ENCODE measurements at places on chromosomes 16 and 17.

GRCh38 chr17:56521414-56522141, 71.9 kb upstream of the NOG start:
- no peak for DNase-seq

GRCh38 chr16:73016488-73016830, 31.5 kb downstream of the ZFHX3 start:
- no peak for DNase-seq

DNA sequence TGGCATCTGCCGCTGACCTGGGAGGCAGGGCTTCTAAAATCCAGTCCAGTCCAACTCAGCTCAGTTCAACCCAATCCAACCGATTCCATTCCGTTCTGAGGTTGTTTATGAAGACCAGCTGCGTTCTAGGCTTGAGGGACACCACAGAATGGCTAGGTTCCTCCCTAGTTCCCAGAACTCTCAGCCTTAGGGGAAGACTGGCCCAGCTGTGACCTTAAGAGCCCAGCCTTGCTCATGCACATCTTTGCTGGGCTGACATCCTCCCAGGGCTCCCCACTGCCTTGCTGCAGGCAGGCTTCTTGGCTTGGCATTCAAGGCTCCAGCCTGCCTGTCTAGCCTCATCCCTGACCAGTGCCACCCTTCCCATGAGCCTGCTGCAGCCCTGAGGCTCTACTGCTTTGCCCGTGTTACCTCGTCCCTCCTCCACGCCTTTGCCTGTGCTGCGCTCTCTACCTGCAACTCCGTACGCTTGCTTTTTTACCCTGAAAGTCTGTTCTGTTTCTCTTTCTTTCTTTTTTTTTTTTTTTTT, 7.9 kb downstream of the SLC12A3 start:
- no peak for DNase-seq

DNA sequence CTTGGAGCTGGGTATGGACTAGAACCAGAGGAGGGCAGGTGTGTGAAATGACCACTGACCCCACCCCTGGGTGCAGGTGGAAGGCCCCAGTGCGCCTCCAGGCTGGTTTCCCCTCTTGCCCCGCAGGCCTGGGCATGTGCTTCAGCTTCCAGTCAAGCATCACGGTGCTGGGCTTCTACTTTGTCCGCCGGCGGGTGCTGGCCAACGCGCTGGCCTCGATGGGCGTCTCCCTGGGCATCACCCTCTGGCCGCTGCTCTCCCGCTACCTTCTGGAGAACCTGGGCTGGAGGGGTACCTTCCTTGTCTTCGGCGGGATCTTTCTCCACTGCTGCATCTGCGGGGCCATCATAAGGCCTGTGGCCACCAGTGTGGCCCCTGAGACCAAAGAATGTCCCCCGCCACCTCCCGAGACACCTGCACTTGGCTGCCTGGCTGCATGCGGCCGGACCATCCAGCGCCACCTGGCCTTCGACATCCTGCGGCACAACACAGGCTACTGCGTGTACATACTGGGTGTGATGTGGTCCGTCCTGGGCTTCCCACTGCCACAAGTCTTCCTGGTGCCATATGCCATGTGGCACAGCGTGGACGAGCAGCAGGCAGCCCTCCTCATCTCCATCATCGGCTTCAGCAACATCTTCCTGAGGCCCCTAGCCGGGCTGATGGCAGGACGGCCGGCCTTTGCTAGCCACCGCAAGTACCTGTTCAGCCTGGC, 9.7 kb upstream of the ARMC7 start:
- DNase-seq, result no peak

DNA sequence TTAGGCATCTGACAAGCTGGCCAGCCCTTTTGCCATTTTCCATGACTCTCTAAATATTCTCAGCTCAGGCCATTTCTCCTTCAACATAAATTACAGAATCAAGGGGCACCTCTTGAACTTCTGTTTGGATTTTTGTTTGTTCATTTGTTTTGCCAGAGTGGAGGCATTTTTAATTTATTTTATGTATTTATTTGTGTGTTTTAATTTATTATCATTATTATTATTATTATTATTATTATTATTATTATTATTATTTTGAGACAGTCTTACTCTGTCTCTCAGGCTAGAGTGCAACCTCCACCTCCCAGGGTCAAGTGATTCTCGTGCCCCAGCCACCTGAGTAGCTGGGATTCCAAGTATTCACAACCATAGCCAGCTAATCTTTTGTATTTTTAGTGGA, 1578.0 kb downstream of the CDH8 start:
- no peak for DNase-seq

- DNase-seq, result no peak
Measured at GRCh38 chr17:19857640-19858039, 10.1 kb downstream of the ULK2 start.

GRCh38 chr17:39627712-39628516, 1.2 kb downstream of the PPP1R1B start:
- DNase-seq, result no peak

DNA sequence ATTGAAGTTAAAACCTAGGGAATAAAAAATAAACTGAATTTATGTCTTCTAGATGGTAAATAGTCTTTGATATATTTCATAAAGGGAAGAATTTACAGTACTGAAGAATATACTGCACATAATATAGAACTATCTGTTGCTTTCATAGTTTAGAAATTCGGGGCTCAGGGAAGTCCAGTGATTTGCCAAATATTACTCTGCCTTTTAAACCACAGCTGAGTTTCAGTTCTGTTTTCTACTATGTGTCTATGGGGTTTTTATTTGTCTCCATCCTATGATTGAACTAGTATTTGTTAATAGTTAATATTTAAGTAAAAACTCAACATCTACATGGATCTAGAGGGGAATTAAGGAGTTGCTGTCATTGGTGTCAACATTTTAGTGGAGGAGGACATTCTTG, 715.0 kb upstream of the CDH8 start:
- DNase-seq, result no peak

GRCh38 chr16:85341972-85342695, 229.9 kb upstream of the CIBAR2 start:
- no peak for DNase-seq

DNA sequence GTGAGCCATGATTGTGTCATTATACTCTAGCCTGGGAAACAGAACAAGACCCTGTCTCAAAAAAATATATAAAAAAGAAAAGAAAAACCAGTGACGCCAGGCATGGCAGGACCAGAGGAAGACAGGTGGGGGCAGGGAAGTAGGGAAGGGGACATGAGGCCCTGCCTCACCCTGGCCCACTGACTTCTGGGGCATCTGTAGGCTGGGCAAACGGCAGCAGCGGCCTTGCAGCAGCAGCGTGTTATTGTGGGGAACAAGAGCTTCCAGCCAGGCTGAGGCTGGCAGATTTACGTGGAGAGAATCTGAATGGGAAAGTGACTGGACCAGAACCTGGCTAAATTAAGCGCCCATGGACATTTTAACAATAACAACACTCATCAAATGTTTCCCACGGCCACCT, 19.4 kb downstream of the CMTM4 start:
- no peak for DNase-seq

- DNase-seq, result peak; percentile 35
Measured at GRCh38 chr17:1055751-1056645, 59.1 kb downstream of the TIMM22 start.

DNA sequence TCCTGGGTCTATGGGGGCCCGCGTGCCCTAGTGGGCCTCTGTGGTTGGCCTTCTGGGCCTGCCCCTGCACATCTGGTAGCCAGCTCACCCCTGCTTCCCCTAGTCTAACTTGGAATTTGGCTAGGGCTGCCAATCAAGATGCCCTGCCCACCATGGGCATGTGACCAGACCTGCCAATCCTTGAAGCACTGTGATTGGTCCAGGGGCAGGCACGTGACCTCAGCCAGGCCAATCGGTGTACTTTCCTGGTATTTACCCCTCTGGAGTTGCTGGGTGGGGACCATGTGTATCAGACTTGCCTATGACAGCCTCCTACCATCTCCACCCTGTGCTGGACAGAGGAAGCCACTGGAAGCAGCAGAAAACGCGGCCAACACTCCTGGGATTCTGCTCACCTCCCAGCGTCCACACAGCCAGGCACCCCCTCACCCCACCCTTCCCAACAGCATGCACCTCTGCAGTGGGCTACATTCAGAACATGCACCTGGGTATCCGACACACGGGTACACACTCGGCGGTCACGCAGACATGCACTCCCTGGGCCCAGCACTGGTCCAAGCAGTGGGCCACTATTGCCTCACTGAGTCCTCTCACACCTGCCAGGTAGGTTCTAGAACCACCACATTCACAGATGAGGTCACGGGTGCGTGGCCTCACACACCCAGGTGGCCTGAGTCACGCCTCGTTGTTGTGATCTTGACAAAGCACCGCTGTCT, 96.9 kb downstream of the RBFOX3 start:
- no peak for DNase-seq

- DNase-seq, result no peak
Measured at GRCh38 chr16:81350306-81350615, 35.5 kb downstream of the GAN start.
